ENCODE measurements at places on chromosomes 7 and 10. TPM values are rescaled to one million over a fixed set of nuclear protein-coding genes. Genes with fewer than 3 reads are reported as not detected.
A peak's percentile ranks its signal among the peaks of the same experiment; 100 is the strongest.

Gene SLC26A4
- 0.35 TPM for total RNA-seq

Gene GBF1
- 25.5 TPM for total RNA-seq

Gene NEURL1
- total RNA-seq, result 0.73 TPM

DNA sequence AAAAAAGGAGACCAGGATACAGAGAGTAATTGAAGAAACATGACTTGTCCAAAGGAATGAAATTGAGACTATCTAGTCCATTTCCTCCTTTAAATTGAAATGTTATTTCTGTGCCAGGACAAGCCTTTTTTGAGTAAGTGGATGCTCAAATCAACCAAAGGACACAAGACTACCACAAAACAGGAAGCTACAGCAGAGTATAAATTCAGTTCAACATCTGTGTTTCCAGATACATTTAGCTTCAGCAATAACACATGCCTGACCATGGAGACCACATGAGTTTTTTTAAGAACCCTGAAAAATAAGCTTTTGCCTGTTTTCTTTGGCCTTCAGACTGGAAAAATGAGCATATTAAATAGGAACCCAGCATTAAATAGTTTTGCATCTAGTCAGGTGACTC is 707.5 kb downstream of the ZWINT start:
- H3K27ac ChIP-seq, result no peak overlapping the region
- no peaks in the 10 kb centered on the region for H3K36me3 ChIP-seq
- DNase-seq, result no peak
- no peak overlapping the region for H3K4me3 ChIP-seq

DNA sequence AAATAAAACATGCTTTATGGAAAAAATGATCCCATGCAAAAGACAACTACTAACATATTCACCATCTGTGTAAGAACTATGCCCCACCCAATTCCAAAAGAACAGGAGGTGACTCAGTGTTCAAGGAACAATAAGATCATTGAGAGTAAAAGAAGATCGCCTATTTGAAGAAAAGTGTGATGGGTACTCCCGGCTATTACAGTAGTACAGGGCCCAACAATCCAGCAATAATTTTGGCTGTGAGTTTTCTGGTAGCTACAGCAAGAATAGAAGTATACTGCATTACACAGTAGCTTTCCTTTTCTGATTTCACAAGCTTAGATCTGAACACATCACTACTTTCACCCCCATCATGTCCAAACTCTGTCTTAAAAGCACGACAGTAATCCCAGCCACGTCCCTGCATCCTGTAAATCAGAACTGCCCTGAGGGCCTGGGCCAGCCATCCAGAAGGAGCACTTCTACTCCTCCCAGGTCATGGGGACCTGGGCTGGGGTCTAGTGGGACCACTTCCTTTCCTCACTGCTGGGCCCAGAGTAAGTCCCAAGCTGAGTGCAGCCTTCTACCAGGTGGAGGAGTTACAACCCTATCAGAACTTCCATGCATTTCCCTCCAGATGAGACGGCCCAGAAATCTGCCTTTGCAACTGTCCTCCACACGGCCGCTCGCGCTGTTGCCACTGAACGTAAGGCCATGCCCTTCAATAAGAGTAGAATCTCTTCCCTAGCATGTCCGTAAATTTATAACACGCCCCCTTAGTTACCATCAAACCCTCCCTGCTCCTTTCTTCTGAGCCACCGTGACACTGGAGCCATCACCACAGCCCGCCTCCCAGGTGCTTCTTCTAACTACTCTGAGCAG is 7.9 kb downstream of the ESYT2 start:
- peak; percentile 44 for DNase-seq
- H3K4me3 ChIP-seq, result no peak overlapping the region
- no peaks in the 10 kb centered on the region for H3K27me3 ChIP-seq
- H3K27ac ChIP-seq, result no peak overlapping the region

DNA sequence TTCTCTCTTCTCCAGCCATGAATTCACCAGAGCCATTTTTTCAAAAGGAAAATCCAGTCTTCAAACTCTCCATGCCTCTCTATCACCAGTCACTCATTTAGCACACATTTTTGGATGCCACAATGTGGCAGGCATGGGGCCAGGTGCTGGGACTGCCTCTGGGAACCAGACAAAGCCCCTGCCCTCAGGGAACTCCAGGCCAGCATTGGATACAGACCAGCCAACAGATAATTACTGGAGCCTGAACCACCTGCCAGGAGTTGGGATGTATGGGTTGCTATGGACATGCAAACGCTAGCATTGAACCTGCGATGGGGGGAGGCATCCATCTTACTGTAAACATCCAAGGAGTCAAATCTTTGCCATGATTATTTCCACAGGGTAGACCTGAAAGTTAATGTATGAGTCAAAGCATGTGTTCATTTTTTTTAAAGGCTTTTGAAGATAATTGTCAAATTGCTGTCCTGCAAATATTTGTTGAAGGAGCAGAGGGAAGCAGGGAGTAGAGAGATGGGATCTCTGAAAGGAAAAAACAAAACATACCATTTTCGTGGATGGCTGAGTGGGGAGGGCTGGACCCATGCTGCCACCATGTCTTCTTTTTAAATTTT is 43.2 kb downstream of the SRRM3 start:
- no peak overlapping the region for H3K27ac ChIP-seq
- H3K4me3 ChIP-seq, result no peak overlapping the region
- H3K27me3 ChIP-seq, result no peaks in the 10 kb centered on the region
- no peaks in the 10 kb centered on the region for H3K36me3 ChIP-seq
- no peak for DNase-seq
- no peaks in the 10 kb centered on the region for H3K4me1 ChIP-seq

DNA sequence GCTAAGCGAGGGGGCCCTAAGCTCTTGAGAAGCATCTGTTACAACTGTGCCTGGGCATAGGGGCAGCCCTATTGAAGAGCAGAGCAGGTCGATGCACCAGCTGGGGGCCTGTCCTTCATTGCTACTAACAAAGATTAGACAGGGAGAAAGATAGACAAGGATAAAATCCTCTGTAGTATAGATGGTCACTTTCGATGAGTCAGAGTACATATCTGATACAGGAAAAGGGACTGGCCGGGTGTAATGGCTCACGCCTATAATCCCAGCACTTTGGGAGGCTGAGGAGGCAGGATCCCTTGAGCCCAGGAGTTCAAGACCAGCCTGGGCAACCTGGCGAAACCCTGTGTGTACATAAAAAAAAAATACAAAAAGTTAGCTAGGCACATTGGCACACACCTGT is 13.6 kb downstream of the OPTN start:
- peaks cover 15% of the 10 kb centered on the region for H3K36me3 ChIP-seq
- no peaks in the 10 kb centered on the region for H3K27me3 ChIP-seq

DNA sequence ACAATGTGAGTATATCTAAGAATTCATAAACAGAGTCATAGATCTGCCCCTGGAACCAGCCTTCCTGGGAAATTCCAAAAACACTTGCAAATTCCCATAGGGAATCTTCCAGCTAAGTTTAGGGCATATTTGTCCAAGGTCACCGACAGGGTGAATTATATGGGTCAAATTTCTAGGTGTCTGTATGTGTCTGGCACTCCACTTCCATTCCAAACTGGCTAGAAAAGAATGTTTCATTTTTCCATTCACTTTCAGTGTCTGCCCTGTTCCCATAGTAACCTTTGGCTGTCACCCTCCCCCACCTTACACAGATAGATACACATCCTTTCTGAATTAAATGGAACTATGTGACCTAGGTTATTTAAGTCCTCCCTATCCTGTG is 230.9 kb downstream of the CREB5 start:
- peaks cover 10% of the 10 kb centered on the region for H3K4me1 ChIP-seq
- no peak for DNase-seq
- no peak overlapping the region for H3K4me3 ChIP-seq
- no peaks in the 10 kb centered on the region for H3K27me3 ChIP-seq
- no peaks in the 10 kb centered on the region for H3K36me3 ChIP-seq

DNA sequence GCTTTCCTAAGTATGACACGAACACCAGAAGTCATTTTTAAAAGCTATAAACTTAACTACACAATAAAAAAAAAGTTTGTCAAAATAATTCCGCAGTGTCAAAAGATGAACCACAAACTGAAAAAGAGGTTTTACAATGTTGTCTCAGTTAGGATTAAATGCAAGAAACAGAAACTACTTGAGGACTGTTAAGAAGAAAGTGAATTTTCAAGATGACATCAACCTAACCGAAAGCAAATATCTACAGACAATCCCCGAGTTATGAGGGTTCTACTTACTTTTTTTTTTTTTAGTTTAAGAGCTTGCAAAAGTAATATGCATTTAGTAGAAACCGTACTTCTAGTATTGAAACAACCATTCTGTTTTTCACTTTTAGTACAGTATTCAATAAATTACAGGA is 62.3 kb downstream of the TFPI2 start:
- no peaks in the 10 kb centered on the region for H3K27me3 ChIP-seq
- H3K27ac ChIP-seq, result no peak overlapping the region
- no peaks in the 10 kb centered on the region for H3K4me1 ChIP-seq
- DNase-seq, result no peak
- H3K36me3 ChIP-seq, result no peaks in the 10 kb centered on the region

- H3K27me3 ChIP-seq, result no peaks in the 10 kb centered on the region
- no peaks in the 10 kb centered on the region for H3K4me1 ChIP-seq
- H3K36me3 ChIP-seq, result no peaks in the 10 kb centered on the region
- no peak overlapping the region for H3K27ac ChIP-seq
- no peak overlapping the region for H3K4me3 ChIP-seq
Measured at GRCh38 chr7:82036146-82036886, 266.5 kb upstream of the HGF start.
